ENCODE measurements at places on chromosomes 12 and 14.
A peak's percentile ranks its signal among the peaks of the same experiment; 100 is the strongest.

DNA sequence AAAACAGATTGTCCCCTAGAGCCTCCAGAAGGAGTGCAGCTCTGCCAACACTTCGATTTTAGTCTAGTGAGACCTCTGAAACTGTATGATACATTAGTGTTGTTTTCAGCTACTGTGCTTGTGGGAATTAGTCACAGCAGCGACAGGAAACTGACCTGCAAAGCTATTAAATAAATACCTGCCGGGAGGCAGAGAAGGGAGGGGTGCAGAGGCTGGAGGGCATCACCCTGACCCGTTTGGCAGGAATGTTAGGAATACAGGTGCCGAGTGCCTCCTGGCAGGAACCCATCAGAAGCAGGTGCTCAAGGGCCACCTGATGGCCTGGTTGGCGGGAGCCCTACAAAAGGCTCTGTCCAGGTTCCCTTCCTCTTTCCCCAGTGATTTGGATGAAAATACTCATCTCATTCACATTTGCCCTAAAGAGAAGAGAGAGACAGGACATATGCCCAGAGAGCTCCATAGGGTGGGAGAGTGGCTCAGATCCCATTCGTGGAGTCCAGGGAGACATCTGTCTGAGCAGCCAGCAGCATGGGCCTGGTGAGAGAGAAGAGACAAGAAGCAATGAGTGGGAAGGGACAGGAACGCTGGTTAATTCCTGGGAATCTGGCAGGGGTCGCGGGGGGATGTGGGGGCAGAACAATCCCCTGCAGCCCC is 44.6 kb downstream of the C14orf132 start:
- no peak for DNase-seq

- no peak for DNase-seq
These were observed 22.6 kb downstream of the CCDC85C start for GRCh38 chr14:99581374-99581773.

GRCh38 chr12:121209221-121209620 is 708 bp upstream of the P2RX4 start:
- no peak for DNase-seq

- no peak for DNase-seq
These were observed 327.3 kb downstream of the ADGRD1 start for GRCh38 chr12:131281016-131281415.

- peak; percentile 11 for DNase-seq
These were observed 97.2 kb upstream of the TMEM260 start for GRCh38 chr14:56482310-56482911.

DNA sequence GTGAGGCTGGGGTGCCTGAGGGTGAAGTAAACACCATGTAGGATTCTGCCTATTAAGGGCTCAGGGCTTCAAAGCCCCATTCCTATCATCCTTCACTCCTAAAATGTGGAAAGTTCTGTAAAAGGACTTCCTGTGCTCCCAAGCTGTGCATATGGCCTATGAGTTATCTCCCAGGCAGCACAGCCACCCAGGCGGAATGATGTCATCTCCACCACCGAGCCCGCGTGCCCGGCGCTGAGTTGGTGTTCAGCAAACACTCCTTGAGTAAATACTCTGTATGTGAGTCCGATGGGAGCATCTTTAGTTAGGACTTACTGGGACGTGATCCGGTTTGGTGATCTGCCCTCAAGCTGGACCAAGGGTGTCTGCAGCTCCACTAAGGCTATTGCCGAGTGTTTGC is 437.3 kb downstream of the MED13L start:
- no peak for DNase-seq

GRCh38 chr12:3131129-3131528 is 54.0 kb downstream of the TSPAN9 start:
- no peak for DNase-seq

DNA sequence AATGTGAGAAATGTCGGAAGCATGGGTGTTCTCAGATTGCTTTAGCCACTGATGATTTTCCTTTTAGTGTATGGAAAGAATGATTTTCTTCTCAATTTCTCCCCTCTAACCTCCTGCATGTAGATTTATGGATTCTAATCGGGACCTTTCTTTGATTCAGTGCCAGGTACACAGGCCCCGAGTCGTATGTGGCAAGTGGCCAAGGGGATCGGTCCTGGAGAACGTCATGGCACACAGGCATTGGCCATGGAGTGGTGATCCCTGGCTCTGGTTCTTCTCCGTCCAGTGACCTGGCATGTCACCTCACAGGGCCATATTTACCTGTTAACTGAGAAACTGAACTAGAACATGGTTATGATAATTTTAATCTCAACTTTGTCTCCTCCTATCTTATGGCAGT is 58.1 kb downstream of the ETV6 start:
- DNase-seq = no peak

GRCh38 chr14:29390081-29390832 is 537.4 kb downstream of the PRKD1 start:
- no peak for DNase-seq

GRCh38 chr12:57476162-57476992 is 3.3 kb downstream of the ARHGAP9 start:
- DNase-seq = no peak

DNA sequence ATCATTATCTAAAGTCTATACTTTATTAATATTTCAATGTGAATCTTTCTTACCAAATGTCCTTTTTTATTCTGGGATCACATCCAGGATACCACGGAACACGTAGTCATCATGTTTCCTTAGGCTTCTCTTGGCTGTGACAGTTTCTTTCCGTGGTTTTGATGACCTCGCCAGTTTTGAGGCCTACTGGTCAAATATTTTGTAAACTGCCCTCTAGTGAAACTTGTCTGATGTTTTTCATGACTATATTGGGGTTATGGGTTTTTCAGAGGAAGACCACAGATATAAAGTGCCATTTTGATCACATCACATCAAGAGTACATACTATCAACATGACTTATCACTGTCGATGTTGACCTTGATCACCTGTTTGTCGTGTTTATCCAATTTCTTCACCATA is 14.1 kb upstream of the SERPINA6 start:
- DNase-seq = no peak

- peak; percentile 19 for DNase-seq
These were observed 723 bp downstream of the KIF21A start for GRCh38 chr12:39441963-39442830.

GRCh38 chr14:89702073-89702875 is 252.3 kb downstream of the EFCAB11 start:
- no peak for DNase-seq

DNA sequence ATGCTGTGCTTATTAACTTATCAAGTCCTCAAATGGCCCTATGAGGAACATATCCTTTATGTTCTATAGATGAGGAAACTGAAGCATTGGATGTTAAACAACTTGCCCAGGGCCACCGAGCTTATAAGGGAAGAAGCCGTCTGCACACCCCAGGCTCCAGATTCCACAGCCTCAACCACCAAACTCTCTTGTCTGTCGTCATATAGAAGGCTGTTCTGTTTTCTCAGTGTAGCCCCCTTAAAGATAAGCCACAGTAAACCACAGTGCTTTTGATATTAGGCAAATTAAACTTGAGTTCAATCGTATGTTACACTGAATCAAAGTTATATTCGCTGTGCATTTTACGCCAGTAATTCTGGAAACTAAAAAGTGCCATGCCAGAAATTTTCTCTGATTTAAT is 116.7 kb downstream of the PRKCH start:
- no peak for DNase-seq

DNA sequence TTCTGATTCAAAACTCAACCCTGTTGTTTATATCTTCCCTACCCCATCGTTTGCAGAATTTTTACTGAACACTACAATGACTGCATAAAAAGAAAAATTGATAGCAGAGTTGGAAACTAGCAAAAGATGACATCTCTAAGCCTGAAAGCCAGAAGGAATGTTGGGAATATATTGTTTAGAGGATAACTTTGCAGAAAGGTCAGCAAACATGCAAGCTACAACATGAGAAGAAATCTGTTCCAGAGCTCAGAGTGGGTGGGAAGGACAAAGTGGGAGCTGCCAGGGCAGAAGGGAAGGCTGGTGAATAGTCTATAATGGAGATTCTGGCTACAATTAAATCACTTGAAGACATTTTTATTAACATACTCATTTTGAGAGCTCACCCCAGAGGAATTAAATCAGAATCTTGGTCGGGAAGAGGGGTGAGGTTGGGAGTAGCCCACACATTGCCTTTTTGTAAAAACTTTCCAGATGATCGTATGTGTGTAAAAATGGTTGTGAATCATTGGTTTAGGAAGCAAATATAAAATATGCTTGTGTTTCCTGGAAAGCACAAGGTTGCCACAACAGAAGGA is 574.8 kb downstream of the FLRT2 start:
- DNase-seq = no peak

GRCh38 chr14:22433069-22433468 is 156.0 kb downstream of the DAD1 start:
- DNase-seq = no peak

GRCh38 chr12:11834931-11835330 is 185.5 kb downstream of the ETV6 start:
- DNase-seq = no peak

DNA sequence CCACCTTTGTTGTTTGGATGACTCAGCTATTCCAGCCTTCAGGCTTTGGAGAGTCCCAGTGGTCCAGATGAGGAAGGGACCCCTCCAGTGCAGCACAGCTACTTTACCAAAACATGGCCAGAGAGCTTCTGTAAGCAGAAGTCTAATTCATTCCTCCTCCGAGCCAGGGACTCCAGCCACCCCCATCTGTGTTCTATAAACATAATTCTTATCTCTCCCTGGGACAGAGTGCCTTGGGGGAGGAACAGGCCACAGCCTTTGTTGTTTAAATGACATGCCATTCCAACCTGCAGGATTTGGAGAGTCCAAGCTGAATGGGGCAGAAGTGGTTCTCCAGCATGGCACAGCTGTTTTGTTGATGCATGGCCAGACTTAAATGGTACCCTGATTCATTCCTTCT is 994.0 kb downstream of the TRHDE start:
- no peak for DNase-seq

DNA sequence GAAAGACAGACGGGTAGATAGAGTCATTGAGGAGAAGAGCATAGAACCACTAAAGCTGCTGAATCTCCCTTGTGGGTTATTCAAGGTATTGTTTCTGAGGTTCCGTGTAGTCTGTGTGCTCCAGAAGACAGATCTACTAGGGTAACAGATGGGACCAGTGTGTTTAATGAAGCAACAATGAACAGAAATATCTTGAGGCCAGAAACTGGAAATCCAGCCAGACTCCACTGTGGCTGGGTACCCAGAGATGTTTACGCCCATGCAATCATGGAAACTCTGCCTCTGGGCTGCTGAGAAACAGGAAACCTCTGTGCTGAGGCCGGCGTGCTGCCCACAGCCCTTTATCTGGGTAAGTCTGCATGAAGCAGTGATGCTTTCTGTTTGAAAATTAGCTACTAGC is 8.3 kb downstream of the PROX2 start:
- peak; percentile 80 for DNase-seq

DNA sequence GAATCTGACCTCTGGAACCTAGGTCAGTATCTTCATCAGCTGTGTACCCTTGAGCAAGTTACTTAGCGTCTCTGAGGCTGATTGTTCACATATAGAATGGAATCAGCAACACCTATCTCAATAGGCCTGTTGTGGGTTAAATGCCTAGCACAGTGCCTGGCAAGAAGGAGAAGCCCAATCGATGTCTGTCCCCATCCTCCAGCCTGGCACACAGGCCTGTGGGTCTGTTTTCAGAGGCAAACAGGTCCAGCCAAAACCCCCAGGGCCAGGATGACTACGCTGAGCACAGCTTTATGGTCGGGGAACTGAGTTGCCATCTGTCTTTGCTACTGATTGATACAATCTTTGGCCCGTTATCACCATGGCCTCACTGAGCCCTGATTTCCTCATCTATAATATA is 89.2 kb downstream of the NUAK1 start:
- no peak for DNase-seq

GRCh38 chr14:58822856-58823255 is 185.1 kb downstream of the DACT1 start:
- DNase-seq = no peak

GRCh38 chr14:75477881-75478280 is 44.4 kb upstream of the BATF start:
- DNase-seq = no peak

DNA sequence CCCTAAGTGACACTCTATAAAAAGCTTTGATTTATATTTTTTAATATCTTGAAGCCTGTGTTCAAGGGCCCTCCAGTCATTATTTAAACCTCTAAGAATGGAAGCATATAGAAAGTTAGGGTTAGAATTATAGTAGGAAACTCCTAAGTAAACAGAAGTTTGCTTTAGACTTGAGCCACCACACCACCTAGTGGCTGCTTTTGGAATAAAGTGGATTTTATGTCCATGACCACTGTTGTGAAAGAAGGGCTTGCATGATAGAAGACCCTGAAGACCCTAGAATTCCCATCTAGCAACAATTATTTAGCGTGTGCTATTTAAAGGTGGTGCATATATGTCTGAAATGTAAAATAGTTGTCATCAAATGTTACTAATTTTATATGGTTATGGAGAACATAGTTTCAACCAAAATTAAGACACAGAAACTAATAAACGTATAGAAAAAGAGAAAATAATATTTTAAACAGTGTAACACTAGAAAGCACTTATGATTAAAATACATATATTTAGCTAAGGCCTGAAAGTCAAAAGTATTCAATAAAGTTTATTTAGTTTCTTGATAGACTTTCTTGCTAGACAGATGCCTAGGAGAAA is 21.3 kb downstream of the LRRIQ1 start:
- DNase-seq = peak; percentile 12

GRCh38 chr14:32414808-32415255 is 85.7 kb downstream of the AKAP6 start:
- DNase-seq = no peak

GRCh38 chr14:81341370-81341769 is 58.8 kb downstream of the STON2 start:
- DNase-seq = no peak
